ENCODE measurements at places on chromosomes 4 and X.

GRCh38 chrX:150475461-150475860 is 93.0 kb upstream of the MTM1 start:
- no peak for DNase-seq

- DNase-seq: no peak
Measured at GRCh38 chrX:19720236-19720635, 167.2 kb downstream of the SH3KBP1 start.

DNA sequence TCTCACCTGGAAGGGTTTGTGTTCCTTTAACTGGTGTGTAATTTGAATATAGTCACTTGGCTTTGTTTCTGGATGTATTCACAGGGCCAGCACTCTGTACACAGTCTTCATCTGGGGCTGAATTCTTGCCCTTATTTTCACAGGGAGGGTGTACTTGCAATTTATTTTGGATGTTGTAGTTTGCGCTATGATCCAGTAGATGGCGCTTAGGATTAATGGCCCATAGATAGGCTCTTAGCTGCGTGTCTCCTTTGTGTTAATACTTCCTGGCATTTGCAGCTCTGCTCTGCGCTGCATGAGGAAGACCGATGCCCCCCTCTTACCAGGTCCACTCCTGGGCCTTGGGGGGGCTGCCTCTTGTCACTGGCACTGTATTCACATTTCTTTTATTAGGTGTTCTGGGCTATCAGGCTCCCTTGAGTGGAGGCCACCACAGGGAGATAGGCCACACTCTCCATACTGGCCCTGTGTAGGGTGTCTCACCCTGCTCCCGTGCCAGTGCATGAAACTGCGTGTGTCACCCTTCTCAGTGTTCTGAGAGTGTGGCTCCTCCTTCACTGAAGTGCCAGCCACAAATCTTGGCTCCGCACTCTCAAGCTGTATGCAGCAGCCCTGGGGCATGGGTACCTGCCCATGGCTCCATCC is 562.2 kb downstream of the ZIC3 start:
- no peak for DNase-seq

DNA sequence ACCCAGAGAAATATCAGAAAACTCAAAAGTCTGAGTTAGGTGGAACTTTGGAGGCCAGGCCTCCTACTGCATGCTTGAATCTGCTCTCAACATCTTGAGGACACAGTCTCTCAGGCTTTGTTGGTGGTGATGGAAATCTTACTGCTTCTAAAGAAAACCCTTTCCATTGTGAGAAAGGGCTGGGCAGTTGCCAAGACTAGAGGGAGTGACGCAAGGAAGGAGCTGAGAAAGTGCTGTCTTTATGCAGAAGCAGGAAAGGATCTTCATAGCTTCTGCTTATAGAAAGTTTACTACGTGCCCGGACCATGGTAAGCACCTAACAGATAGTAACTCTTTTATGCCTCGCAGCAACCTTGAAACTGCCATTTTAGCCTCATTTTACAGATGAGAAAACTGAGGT is 2.4 kb upstream of the CRMP1 start:
- DNase-seq: no peak

DNA sequence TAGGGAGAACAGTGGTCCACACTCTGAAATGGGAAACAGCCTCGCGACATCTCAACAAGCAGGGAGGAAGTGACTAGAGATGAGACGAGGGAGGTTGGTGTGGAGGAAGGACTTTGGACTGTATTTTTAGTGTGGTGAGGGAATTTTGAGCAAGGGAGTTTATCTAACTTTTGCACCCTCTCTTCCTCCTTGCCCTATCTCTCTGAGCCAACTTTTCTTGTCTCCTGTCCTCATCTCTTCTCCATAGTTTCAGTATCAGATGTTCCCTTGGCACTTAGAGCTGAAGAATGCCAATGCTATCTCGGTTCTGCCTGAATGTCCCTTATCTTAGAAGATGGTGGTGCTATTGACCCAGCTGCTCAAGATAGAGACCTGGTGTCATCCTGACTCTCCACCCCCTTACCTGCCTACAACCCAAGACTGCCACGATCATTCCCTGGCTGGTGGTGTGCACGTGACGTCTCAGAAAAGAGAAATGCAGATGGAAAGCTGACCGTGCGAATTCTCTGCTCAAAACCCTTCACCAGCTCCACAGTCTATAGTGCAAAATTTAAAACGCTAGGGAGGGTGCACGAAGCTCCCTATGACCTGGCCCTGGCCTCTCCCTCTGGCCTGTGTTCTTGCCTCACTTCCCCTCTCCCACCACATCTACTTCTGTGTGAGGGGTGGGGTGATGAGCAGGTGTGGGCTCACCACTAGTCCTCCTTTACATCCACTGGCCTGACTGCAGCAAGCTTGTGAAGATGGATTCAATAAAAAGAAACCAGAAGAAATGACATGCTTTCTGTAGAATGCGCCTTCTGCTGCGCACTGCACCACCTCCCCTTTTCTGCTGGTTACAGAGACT is 20.9 kb downstream of the MPP1 start:
- DNase-seq: no peak

- DNase-seq: no peak
Measured at GRCh38 chrX:16119353-16120220, 3.8 kb upstream of the GRPR start.

- DNase-seq: no peak
Measured at GRCh38 chr4:89365776-89366175, 58.2 kb upstream of the GPRIN3 start.

DNA sequence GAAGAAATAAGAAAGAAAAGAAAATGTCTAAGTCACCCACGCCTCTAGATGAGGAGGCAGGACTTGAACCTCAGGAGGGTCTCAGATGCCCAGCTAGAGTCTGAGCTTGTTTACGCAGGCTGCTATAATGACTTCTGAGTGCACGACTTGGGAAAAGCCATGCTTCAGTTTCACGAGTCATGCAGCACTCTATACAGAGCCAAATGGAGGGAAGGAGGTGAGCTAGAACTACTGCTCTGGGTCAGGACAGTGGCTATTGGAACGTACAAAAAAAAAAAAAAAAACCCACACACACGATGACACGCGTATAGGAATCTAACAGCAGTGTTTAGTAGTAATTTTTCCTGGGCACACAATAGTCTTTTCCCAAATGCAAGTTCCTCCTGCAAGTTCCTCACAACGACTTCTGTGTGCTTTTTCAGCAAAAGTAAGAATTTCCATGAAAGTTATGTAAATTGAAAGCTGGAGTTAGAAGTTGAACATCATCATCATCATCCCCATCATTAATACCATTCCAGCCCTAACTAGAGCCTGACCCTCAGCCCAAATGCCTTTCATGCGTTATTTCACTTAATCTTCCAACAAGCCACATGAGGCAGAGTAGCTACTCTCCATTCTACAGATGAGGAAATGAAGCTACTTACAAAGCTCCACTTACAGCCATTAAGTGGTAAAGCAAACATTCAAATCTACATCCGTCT is 36.6 kb downstream of the IRF2 start:
- peak; percentile 1 for DNase-seq

- DNase-seq: no peak
Measured at GRCh38 chr4:138051157-138051556, 191.0 kb downstream of the SLC7A11 start.

DNA sequence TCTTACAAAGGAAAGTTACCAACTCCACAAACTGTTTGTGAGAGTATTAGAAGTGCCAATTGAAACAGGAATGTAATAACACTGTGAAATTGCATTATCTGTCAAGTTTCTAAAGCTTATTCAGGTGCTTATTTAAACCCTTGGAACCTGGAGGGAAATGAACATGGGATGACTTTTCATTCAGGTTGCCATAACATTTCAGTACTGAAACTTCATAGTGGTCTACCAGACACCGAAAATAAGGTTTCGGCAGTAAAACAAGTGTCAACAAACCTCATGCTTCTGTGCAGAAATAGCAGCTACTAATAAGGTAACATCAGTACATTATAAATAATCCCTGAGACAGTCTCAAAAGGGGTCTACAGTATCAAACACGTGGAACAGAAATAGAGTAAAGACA is 890.7 kb upstream of the INTU start:
- DNase-seq: no peak

DNA sequence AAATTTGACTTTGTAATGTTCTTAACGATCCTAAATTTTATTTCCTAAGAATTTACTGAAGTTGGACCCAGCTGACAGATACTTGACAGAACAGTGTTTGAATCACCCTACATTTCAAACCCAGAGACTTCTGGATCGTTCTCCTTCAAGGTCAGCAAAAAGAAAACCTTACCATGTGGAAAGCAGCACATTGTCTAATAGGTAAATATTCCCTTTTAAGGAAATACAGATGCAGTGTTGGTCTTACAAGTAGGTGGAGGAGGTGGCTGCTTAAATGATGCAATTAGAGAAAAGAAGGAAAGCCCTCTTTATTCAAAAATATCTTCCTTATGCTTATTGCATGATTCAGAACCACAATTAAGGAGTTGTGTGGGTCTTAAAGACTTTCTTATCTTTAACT is 73.5 kb downstream of the RS1 start:
- DNase-seq: no peak
